ENCODE measurements at places on chromosomes 16 and 17. TPM values are rescaled to one million over a fixed set of nuclear protein-coding genes. Genes with fewer than 3 reads are reported as not detected.

CRYBA1 gene
- not detected for total RNA-seq

NACA2 gene
- total RNA-seq: not detected

SYNGR3 gene
- 0.91 TPM for total RNA-seq

SERPINF2 gene
- total RNA-seq: 0.38 TPM

ELMO3 gene
- 1.7 TPM for total RNA-seq

MYL4 gene
- total RNA-seq: not detected

PYY gene
- total RNA-seq: not detected

RPAIN gene
- 58.2 TPM for total RNA-seq

SRSF2 gene
- 145 TPM for total RNA-seq

- no peak for DNase-seq
Observed at GRCh38 chr17:49748791-49749190, 15.1 kb downstream of the FAM117A start.

DNA sequence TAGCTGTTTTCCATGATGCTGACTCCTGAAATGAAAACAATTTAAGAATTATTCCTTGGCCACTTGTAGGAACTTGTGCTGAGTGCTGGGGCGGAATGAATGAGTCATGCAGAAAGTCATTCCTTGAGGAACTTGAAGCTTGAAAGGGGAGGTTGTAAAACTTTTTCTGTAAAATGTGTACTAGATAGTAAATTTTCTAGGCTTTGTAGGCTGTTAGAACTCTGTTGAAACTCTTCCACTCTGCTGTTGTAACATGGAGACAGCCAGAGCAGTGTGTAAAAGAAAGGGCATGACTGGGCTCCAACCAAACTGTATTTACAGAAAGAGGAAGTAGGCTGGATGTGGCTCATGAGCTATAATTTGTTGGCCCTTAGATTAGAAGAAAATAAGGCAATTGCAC, 46.1 kb downstream of the ABCA8 start:
- DNase-seq: no peak

- DNase-seq: no peak
Observed at GRCh38 chr16:81797443-81797842, 18.4 kb downstream of the PLCG2 start.

DNA sequence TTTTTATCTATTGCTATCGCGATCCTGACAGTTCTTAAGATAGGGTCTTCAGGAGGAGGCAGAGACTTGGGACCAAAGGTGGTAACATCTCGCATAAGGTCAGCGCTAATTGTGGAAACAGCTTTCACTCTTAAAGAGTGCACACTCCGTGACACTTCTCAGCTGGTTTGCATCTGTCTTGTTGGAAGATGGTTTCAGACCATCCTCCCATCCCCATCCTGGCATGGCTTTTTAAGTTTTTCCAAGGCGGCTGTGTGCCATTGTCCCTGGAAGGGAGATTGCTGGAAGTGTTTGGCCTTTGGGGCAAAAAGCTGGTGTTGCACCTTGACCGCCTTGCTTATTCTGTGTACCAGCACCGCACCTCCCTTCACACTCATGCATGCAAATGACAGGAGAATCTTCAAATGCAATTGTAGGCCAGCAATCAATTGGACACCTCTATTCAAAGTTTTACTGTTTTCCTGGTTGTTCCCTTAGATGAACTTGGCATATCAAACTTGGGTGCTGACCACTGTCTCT, 1.5 kb downstream of the SOCS7 start:
- DNase-seq: no peak

DNA sequence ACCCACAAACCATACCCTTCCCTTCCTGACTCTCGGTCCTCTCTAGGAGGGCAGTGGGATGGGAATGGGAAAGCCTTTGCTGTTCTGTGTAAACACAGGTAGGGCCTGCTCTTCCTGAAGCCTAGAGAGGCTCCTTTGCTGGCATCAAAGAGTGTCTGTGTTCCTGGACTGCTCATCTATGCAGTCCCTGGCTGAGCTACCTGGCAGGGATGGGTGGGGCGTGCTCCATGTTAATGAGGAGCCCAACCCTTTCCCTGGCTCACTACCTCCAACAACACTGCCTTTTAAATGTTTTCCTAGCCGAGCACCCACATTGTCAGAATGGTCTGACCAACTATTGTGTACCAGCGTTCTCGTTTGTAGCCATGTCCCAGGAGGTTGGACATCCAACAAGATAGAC, 26.6 kb upstream of the NAGLU start:
- DNase-seq: no peak

- no peak for DNase-seq
Observed at GRCh38 chr17:18859256-18859655, 1.3 kb downstream of the PRPSAP2 start.

- DNase-seq: no peak
Observed at GRCh38 chr17:39231591-39232551, 6.1 kb upstream of the STAC2 start.

GRCh38 chr16:81696166-81696960, 82.7 kb upstream of the PLCG2 start:
- DNase-seq: no peak

DNA sequence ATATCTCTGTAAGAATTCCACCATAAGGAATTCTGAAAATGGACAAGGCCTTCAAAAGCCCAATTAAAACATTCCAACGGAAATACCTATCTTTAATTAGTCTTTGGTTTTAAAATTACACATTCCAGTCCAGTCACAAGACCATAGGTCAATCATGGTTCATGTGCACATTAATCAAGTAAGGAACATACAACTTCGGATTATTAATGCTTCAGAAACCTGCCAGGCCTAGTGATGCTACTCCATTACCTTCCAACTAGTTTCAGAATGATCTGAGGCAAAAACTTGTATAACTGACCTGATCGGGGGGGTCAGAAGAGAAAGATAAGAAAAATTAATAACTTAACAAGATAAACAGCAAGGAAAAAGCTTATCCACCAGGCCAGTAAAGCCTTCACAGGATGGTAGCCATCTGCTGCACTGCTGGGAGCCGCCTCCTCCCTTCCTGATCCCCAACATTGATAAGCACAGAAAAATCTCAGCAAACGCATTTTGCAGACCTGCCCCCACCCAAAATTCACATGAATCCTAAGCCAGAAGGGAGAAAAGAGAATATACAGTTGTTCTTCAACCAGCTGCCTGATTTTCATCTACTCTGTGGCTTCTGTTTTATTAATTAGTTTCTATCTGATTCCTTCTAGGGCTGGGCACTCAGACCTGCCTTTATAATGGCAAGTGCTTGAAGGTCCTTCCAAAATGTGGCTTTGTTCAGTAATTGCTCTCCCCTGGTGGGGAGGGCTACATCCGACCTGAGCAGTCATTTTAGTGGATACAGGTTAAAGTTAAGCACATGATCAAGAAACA, 6.0 kb downstream of the SDR42E1 start:
- DNase-seq: no peak

- DNase-seq: no peak
Observed at GRCh38 chr17:81161972-81162371, 3.3 kb upstream of the PVALEF start.

DNA sequence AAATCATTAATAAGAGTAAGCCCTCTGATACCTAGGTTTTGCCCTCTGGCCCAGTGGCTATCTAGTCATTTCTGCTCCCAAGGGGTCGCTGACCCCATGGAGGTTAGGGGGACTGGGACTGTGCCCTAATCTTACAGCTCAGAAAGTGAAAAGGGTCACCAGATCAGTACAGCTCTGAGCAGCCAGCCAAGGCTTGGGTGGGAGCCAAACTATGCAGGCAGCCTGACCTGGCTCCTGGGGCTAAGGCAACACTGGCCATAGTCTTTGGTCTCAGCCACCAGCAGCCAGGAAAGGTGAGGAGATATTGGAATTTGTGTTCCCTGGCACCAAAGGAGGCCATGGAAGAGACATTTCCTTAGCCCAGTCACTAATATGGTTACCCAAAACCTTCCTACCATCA, 67.6 kb downstream of the ASIC2 start:
- DNase-seq: no peak

- no peak for DNase-seq
Observed at GRCh38 chr17:824378-824777, 42.2 kb downstream of the MRM3 start.

GRCh38 chr16:16143931-16144330, 79.4 kb downstream of the ABCC6 start:
- DNase-seq: no peak

Measured in osteocyte (in vitro differentiated cells).